NCI-H1417 treated with DMSO at 0.1 percent for 48 hours (cell line): ENCODE measurements at places on chromosomes 5 and 9.

GRCh38 chr5:133289686-133290367 is 238.0 kb downstream of the HSPA4 start:
- DNase-seq, result peak; percentile 36

DNA sequence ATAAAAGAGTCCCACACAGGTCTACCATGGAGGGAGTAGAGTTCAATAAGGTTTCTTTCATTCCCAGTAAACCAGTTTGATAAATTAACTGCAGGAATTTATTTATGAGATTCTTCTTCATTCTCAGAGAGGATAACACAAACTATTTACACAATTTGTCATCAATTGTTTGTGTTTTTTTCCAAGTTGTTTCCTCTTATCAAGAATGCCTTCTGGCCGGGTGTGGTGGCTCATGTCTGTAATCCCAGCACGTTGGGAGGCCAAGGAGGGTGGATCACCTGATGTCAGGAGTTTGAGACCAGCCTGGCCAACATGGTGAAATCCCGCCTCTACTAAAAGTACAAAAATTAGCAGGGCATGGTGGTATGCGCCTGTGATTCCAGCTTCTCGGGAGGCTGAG is 216.7 kb downstream of the MLLT3 start:
- no peak for DNase-seq

GRCh38 chr5:5544094-5544663 is 121.7 kb downstream of the ICE1 start:
- DNase-seq, result no peak

DNA sequence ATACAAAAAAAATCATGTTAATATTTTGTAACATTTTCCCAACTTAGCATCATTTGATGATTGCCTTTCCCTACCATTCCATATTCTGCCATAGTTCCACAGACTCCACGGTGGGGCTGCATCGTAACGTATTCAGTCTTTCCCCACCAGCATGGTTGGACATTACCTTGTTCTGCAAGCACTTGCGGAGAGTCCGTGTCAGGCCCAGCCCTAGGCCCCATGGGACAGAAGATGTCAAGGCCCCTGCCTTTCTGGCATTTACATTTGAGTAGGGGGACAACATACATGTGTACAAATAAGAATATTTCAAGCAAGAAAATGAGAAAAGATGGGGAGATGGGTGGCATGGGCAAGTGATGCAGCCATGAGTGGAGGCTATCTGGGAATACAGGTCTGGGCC is 8.2 kb upstream of the PHF2 start:
- no peak for DNase-seq

DNA sequence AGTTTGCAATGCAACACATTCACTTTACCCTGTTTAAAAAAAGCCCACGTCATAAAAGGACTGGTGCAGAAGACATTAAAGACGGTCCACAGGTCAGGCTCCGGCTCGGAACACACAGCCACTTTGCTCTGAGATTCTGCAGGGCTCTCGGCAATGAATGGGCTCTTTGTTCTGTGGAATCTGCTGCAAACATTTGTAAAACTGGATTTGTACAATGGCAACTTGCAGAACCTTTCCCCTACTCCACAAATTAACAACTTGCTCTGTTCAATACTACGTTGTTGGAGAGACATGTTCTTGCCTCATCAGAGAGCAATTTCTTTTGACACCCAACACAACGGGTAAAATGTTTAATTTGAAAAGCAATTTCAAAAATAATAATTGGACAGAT is 13.0 kb upstream of the NR5A1 start:
- DNase-seq, result no peak

DNA sequence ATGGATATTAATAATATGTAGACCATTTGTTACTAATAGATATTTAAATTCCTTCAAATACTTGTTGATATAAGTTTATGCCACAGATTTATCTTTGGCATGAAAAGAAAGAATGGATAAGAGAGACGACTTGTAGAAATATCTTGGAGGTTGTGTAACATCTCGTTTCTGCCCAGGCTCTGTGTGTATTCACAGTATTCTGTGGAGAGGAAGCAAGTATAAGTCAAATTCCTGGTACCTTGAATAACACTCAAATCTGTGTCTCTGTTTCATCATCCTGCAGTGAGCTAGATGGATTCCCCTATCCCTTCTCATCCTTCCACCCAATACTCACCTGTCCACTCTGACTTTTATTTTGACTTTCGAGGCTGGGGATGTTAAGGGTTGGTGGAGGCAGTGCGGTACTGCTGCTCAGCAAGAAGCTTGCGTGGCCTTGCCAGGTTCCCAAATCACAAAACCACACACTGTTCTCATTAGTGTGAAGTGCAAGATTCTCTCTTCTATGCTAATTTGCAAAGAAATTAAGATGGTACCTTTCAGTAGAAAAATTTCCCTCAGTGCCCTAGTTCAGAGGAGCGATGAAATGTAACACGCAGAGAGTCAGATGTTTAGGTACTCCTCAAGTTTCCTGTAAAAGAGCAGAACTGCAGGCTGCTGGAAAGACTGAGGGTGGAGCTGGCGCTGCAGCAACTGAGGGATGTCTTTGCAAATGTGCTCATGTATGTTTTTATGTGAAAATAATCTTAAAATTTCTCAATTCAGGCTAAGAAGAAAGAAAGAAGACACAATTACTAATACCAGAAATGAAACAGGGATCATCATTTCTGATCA is 42.6 kb upstream of the ANKRD18A start:
- DNase-seq, result no peak

DNA sequence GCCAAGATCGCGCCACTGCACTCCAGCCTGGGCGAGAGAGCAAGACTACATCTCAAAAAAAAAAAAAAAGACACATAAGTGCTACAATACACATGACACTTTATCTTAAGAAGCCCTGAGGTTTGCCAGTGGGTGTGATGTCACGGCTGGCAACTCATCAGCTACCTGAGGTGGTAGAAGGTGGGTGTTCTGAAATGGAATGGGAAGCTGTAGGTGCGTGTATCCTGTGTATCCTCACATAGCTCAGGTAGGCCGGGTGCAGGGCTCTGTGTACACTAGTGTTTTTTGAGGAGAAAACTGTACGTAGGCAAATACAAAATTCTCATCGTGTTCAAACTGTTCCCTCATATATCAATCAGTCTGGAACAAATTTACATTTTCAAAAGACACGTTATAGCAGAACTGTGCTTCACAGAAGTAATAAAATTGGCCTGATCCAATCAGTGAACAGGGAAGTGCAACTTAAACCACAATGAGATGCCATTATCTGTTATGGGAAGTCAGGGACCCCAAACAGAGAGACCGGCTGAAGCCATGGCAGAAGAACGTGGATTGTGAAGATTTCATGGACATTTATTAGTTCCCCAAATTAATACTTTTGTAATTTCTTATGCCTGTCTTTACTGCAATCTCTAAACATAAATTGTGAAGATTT is 10.4 kb downstream of the BICD2 start:
- DNase-seq, result no peak

- no peak for DNase-seq
These were observed 558 bp upstream of the SMAD5 start for GRCh38 chr5:136132087-136132486.

DNA sequence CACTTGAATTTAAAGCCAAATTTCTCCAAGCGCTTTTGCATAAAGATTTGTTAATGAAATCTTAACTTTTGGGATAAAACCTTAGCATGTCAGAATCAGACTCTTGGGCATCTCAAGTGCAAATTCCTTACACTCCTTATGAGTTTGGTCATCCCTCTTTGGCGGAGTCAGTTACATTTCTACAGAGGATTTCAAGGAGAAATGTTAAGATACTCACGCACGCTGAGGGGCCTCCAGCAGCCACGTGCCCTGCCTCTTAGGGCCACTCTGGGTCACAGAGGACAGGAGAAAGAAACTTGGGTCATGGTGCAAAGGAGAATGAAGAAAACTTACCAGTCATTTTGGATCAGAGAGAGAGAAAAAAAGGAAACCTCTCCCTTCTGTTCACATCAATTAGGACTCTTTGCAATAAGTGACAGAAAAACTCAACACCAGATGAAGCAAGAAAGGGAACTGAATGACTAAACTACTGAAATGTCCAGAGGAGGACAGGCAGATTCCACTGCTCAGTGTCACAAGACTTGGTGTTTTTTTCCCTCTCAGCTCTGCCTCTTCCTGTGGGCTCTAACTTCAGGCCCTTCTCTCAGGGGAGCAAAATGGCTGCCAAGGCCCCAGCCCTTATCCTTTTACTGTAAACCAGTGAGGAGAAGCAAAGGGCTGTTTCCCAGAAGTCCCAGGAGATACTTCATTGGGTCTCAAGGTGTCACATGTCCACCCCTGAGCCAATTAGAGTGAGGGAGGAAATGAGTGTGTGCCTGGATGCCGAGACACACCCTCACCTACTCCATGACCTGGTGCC is 63.3 kb upstream of the NFIL3 start:
- DNase-seq, result no peak

DNA sequence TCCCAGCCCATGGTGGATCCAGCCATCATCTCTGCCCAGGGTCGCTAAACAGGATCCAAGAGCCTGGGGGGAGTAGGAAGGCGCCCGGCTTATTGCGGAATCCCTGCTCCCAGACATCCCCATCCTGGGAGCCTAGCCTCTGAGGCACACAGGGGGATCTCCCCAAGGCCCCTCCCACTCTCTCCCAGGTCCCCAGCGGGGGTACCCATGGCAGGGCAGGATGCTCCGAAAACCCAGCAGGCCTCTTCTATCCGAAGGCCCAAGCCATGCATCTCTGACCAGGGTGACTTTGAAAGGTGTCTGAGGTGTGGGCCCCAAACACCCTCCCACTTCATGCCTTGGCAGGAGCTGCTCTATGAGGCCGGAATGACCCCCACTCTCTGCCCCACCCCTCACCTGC is 81.7 kb upstream of the RUFY1 start:
- DNase-seq, result no peak

- no peak for DNase-seq
These were observed 30.4 kb downstream of the RANBP17 start for GRCh38 chr5:170892196-170892595.
